ENCODE measurements at places on chromosomes 2 and 18. TPM values are rescaled to one million over a fixed set of nuclear protein-coding genes. Genes with fewer than 3 reads are reported as not detected.

DNA sequence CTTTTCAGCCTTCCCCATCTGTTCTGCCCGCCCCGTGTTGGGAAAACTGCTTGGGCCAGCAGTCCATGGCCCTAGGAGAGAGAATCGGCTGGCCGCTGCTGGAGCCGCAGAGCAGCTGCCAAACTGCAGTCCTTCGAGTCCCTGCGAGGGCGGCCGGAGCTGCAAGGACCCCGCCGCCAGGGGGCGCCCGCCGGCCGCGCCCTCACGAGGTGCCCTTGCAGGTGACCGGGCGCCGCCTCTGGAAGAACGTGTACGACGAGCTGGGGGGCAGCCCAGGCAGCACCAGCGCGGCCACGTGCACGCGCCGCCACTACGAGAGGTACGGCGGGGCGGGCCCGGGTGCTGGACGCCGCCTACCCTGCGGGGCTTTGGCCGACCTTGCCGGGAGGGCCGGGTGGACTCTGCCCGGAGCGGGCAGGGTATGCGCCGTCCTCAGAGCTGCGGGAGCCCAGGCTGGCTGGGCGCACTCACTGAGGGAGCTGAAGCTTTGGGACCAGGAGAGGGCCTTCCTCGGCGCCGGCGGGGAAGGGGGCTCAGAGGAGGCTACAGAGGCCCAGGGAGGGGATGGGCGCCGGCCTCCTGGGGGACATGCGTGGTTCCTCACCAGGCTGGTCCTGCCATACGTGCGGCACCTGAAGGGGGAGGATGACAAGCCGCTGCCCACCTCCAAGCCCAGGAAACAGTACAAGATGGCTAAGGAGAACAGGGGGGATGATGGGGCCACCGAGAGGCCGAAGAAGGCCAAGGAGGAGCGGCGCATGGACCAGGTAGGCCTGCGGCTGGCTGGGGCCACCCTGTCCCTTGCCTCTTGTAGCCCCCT lies 13.6 kb downstream of the ARID5A start:
- DNase-seq, result no peak

- DNase-seq, result no peak
Measured at GRCh38 chr2:23375448-23375847, 9.5 kb upstream of the KLHL29 start.

DNA sequence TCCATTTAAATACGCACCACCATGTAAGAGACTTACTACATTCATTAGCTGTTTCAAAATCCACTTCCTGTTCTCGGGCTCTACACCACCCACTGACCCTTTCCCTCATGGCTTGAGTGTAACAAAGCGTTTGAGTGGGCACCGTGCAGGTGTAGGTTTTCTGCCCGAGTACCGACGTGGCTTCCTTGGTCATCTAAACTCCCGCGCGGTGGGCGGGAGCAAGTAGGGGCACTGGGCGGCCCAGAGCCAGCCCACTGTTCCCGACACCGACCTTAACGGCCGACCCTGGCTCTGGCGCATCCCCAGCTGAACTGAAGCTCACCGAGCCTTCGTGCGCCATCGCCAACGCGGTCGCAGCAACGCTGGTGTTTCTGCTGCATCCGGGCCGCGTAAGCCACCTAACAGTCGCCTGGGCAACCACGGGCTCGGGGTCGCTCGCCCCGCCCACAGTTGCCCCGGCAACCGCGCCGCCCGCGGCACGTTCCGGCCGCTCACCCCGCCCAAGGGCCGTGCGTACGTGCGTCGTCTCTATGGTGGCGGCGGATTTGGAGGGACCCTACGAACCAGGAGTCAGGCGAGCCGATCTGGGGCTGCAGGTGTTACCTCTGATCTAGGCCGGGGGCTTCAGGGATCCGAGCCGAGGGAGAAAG lies at the start of the genes C2orf81 and WDR54:
C2orf81 (minus strand) TSS at position 399 of the 650 bp plus-strand sequence; CDS start at position 340, 59 bp downstream.
WDR54 (plus strand) TSS at position 510 of the 650 bp plus-strand sequence. CDS start 424 bp downstream, outside the sequence.
- DNase-seq, result peak; percentile 74

- peak; percentile 49 for DNase-seq
Measured at GRCh38 chr2:222318026-222318711, 19.4 kb upstream of the PAX3 start.

- DNase-seq, result no peak
Measured at GRCh38 chr18:21053127-21053526, 58.5 kb downstream of the ROCK1 start.

- DNase-seq, result no peak
Measured at GRCh38 chr2:169090133-169090820, 20.9 kb downstream of the DHRS9 start.

DNA sequence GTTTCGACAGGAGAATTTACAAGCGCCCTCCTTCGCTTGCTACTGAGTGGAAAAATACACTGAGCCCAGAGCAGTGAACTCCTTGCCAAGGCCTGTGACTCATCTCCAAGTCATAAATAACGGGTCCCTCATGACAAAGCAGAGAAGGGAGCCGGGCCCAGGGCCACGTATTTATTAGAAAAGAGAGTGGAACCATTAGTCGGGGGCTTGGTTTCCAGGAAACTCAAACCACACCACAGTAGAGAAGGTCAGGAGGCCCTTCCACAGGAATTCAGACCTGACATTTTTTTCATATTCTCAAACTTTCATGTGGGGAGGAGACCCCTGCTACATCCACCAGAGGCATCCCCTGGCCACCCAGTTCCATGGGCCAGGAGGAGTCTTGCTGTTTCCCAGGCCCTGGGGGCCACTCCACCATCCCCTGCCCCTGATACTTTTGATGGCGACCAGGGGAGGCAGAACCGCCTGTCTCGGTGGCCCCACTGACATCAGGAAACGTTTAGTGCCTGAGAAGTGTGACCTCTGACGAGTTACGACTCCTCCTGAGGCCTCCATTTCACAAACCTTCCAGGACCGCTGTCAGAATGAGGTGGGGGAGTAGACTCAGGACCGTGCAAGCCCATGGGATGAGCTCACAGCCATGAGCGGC lies 289.7 kb downstream of the DYSF start:
- DNase-seq, result no peak

DNA sequence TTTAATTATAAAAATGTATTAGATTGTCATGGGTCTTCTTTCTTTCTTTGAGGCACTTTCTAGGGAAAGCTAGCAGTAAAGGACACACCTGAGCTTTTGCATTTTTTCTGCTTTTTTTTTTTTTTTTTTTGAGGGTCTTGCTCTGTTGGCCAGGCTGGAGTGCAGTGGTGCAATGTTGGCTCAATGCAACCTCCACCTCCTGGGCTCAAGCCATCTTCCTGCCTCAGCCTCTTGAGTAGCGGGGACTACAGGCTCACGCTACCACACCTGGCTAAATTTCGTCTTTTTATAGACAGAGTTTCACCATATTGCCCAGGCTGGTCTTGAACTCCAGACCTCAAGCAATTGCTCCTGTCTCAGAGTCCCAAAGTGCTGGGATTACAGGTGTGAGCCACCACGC lies 40.5 kb downstream of the ROCK1 start:
- no peak for DNase-seq

DNA sequence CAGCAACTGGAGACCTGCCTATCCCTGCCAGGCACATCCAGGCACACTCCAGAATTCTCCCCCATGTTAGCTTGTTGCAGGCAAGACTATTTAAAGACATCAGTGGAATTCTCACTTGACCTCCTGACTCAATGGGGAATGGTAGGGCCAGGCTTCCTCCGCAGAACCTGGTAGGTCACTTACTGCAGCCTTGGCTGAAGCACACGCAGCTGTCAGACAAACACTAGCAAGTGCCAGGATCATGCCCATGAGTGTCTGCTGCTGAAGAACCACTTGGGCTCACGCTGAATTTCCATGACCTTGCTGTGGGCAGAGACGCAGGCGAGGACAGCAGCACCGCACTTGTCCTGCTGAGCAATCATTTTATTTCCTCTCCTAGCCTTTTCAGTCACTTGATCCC lies 3.2 kb downstream of the LRRC30 start:
- no peak for DNase-seq

GRCh38 chr18:78937166-78937565 lies 42.5 kb upstream of the SALL3 start:
- DNase-seq, result no peak

DNA sequence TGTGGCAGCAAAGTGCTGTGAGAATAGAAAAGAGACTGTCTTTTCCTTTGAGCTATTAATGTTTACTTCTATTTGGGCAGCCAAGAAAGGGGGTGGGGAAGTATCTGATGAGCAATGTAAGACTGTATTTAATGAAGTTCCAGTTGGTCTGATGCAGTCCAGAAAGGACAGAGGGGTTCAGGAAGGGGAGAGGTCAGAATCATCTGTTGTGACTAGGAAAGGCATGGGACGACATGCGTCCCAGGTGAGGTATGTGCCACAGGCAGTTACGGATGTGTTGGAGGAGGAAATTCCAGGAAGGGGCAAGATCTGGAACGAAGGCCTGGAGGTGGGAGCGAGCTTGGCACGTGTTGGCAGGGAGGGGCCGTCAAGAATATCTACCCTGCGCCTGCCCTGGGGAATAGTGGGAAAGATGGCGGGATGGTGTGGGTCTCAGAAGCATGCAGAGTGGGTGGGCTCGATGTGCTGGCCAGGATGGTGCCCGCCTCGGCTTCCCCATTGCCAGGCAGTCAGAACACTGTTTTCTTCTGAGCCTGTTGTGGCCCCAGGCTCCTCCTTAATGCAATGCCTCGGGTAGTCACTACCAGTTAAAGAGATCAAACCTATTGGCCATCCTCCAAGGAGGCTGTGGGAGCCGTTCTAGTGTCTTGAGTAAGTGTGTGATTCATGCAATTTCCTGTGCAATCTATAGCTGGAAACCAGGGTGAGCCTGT lies 57.8 kb upstream of the TXNDC2 start:
- no peak for DNase-seq

DNA sequence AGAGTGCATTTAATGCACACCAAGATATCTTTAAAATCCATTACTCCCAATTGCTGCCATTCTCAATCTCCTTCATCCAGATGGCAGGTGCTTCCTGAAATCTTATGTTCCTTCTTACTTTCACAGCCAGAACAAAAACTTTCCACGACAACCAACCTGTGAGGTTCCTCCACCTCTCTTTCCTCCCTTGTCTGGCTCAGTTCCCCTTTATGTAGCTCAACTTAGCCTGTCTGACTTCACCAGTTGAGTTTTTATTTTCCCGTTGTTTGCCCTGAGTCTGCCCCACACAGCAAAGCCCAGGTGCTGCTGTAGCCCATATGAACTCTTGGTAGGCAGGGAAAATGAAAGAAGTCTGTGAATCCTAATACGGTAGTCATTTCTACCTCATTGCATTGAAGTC lies 112.5 kb downstream of the MREG start:
- DNase-seq, result no peak

- no peak for DNase-seq
Measured at GRCh38 chr2:190938771-190939335, 58.2 kb downstream of the GLS start.

- peak; percentile 2 for DNase-seq
Measured at GRCh38 chr2:211930331-211930730, 608.3 kb downstream of the ERBB4 start.

DNA sequence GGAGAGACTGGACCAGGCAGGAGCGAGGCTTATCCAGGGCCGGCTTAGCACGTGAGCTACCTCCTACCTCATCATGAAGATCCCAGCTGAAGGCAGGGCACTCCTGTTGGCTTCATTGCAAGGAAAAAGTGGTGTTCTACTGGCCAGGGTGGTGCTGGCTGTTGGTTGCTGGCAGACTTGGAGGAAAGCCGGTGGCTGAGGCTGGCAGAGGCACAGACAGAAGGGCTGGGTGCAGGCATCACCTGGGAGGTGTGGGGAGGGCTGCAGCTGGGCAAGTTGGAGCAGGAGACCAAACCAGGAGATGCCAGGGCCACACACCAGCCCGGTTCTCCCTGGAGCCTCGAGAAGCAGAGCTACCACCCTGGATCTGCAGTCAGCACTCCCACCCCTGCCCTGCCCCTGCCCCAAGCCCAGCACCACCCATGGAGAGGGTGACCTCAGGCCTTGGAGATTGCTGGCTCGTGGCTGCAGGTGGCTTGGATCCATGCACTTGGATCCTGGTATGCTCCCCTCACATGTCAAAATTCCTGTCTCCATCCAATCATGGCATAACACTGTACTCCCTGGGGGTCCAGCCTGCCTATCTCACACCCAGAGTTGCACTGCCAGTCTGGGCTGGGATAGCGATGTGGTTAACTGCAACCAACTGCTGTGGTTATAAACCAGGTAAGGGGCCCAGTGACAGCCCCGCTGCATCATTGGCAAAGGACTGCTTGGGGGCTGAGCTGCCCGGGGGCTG lies 49.7 kb downstream of the GLI2 start:
- no peak for DNase-seq

DNA sequence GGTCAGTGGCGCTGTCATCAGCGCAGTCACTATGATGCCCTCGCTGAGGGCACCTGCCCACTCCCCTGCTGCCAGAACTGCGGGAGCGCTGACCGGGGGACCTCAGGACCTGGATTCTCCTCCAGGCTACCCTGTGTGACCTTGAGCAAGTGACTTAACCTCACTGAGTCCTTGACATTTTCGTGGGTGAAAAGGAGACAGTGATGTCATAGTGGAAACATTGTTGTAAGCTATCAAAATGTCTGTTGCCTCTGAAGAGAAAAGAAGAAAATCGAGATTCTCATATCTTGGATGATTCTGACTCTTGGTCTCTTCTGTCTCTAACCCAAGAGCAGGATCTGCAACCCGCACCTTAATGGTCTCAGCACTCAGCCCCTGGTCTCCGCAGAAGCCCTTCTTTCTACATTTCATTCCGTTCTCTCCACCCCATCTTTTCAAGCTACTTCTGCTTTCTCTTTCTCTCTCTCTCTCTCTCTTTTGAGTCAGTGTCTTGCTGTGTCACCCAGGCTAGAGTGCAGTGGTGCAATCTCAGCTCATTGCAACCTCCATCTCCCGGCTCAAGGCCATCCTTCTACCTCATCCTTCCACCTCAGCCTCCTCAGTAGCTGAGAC lies 978 bp upstream of the TUBA4A start:
- no peak for DNase-seq

DNA sequence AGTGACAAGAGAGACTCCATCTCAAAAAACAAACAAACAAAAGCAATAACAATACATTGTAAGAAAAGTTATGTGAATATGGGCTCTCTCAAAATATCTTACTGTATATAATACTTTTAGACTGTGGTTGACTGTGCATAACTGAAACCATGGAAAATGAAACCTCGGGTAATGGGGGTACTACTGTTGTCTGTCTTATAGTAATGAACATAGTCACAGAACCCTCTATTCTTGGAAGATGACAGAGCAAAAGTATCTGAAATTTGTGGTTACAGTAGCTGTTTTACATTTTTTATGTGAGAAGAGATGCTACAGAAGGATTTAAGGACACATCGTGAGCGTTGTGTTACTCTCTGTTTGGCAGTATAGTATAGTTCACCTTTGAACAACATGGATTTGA lies 60.5 kb downstream of the MAP4K4 start:
- DNase-seq, result no peak

- no peak for DNase-seq
Measured at GRCh38 chr2:144490857-144491256, 29.1 kb downstream of the ZEB2 start.

- no peak for DNase-seq
Measured at GRCh38 chr2:65985986-65986385, 448.9 kb upstream of the MEIS1 start.

UCN gene
- polyA plus RNA-seq, result 1.1 TPM

DOK6 gene
- 18.5 TPM for polyA plus RNA-seq

GTF2A1L gene
- 0.47 TPM for polyA plus RNA-seq

LAMA3 gene
- polyA plus RNA-seq, result 2.2 TPM

IL1R1 gene
- polyA plus RNA-seq, result 36.4 TPM

CD8B gene
- polyA plus RNA-seq, result 0.75 TPM

MALL gene
- polyA plus RNA-seq, result 16.5 TPM

DSG2 gene
- 65.6 TPM for polyA plus RNA-seq

SCN9A gene
- 1.9 TPM for polyA plus RNA-seq

FIGN gene
- polyA plus RNA-seq, result 12.3 TPM

Data from right renal pelvis (tissue), 4 donors.